ENCODE measurements at places on chromosomes 7 and 10.

GRCh38 chr10:117360016-117360415 is 15.2 kb downstream of the PDZD8 start:
- no peak for DNase-seq

GRCh38 chr7:139992353-139993044 is 70.3 kb downstream of the PARP12 start:
- DNase-seq: no peak

GRCh38 chr7:51013861-51014511 is 231.3 kb upstream of the GRB10 start:
- peak; percentile 44 for DNase-seq

- DNase-seq: no peak
Measured at GRCh38 chr7:157410831-157411556, 74.2 kb downstream of the DNAJB6 start.

DNA sequence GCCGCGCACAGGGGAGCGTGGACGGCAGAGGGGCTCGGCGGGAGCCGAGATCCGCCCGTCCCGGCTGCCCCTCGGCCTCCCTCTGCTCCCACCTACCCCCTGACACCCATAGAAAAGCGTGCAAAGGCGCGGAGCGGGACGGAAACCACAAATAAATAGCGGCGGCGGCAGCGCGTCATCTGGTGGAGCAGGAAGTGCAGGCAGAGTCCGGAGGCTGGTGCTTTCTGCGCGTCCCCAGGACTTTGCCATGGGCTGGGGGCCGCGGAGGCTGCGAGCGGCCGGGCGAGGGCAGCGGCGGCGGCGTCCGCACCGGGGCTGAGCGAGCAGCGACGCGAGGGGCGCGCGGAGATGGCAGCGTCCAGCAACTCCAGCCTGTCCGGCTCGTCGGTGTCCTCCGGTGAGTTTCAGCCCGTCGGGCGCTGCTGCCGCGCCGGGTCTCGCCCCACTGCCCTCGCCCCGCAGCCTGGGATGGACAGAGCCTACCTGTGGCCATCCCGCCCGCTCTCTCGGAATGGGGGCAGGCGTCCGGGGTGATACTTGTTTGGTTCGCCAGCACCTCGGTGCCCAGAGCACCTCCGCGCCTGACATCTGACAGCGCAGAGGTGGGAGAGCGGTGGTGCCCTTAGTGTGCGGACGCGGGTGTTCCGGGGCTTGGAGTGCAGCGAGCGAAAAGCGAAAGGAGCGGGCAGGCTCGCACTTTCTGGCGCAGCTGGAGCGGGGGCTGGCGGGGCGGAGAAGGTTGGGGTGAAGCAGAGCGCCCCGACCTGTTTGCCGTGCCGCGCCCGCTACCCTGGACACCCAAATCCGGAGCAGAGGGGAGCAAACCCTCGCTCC is at the start of gene CHN2:
TSS of gene CHN2 (plus strand) at position 182 of the 834 bp plus-strand sequence.
- DNase-seq: peak; percentile 66

- no peak for DNase-seq
Measured at GRCh38 chr10:110613341-110613995, 30.7 kb upstream of the RBM20 start.

DNA sequence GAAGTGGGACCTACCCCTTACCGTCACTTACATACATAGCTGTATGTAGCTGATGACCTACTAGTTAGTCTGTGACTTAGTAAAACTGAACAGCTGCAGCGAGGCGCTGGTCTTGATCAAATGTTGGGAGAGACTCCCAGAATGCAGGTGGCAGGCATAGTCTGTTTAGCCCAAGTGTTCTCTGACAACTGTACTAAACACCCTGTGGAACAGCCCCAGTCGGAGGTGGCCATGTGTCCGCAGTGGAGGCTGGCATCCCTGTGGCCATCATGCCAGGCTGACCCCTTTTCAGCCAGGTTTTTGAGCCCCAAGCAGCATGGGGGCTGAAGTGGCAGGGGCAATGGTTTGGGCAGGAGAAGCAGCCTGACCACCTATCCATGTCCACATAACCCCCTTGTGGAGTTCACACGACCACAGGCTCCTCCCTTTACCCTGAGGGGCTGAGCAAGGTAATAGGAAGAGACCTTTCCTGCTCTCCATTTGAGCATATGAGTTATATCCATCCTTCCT is 7.2 kb downstream of the ADCY1 start:
- no peak for DNase-seq

GRCh38 chr10:69828144-69828870 is 26.6 kb downstream of the COL13A1 start:
- no peak for DNase-seq

DNA sequence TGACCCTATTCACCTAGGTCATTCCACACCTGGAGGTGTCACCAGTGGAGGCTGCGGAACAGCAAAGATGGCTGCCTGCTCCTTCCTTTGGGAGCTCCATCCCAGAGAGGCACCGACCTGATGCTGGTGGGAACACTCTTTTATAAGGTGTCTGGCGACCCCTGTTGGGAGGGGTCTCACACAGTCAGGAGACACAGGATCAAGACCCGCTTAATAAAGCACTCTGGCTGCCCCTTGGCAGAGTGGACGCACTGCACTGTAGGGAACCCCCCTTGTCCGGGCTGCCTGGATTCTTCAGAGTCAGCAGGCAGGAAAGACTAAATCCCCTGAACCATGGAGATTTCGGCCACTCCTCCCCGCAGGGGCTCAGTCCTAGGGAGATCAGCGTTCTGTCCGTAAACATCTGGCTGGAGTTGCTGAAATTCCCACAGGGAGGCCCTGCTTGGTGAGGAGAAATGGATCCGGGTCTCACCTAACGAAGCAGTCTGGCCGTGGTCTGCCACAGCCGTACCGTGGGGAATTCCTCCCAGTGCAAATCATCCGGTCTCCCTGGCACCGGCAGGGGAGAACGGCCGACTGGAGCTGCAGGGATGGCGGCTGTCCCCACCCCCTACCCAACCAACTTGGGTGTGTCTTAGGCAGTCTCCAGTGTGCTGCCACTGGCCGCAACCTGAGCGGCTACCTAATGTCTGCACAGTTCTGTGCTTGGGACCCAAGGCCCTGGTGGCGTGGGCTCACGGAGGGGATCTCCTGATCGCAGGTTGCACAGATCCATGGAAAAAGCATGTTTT is 66.1 kb downstream of the LSMEM1 start:
- DNase-seq: no peak

GRCh38 chr7:121083790-121084251 is 95.3 kb downstream of the CPED1 start:
- no peak for DNase-seq

- no peak for DNase-seq
Measured at GRCh38 chr7:131012477-131013031, 278.5 kb upstream of the KLF14 start.

DNA sequence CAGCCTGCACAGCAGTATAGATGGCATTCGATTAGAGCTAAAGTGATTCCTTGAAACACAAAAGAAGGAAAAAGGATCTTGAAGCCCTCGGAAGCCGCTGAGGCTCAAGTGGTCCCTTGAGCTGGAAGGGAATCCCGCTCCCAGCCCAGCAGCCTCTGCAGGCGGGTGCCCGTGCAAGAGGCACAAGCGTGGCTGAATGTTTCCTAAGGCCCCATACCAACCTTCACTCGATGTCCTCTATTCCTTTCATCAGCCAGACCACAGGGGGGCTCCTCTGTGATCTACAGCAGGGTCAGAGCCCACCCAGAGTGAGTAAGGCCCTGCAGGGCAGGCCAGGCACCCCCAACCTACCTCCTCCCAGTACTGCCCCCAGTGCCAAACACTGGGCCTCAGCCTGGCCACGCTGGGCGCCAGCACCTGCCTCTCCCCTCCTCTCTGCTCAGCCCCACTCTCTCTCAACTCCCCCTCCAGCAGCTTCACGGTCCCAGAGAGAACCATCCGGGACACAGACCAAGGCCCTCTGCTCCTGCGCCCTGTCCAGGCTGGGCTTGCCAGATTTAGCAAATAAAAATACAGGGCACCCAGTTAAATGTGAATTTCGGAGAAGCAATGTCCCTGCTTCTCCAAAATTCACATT is 30.5 kb downstream of the EBF3 start:
- no peak for DNase-seq

GRCh38 chr10:16477757-16478156 is 40.9 kb downstream of the PTER start:
- no peak for DNase-seq

DNA sequence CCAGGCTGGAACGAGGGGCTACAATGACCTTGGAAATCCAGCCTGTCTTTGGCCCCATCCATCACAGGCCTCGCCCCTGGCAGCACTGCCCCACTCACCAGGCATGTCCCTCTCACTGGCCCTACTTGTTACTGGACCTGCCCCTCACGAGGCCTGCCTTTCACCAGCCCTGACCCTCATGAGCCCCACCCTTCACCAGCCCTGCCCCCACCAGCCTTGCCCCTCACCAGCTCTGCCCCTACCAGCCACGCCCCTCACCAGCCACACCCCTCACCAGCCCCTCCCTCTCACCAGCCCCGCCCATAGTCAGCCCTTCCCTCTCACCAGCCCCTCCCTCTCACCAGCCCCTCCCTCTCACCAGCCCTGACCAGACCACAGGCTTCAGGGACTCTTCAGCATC is 57.8 kb downstream of the COL26A1 start:
- DNase-seq: no peak

- no peak for DNase-seq
Measured at GRCh38 chr10:24351961-24352360, 143.0 kb downstream of the KIAA1217 start.

DNA sequence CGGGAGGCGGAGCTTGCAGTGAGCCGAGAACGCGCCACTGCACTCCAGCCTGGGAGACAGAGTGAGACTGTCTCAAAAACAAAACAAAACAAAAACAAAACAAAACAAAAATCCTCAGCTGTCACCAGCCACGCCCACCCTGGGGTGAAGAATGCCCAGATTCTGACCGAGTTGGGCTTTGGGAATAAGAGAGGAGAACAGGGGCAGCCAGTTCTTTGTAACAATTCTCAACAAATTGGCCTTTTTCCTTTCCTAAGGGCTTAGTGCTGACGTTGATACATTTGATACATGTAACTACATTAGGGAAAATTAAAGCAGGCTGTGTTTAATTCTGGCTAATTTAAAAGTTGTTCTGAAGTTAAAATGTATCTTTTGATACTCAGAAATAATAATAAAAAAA is 121.0 kb downstream of the EPC1 start:
- no peak for DNase-seq

GRCh38 chr7:7919449-7919945 is 49.1 kb upstream of the GLCCI1 start:
- no peak for DNase-seq

- no peak for DNase-seq
Measured at GRCh38 chr7:151570366-151570915, 50.7 kb upstream of the RHEB start.

DNA sequence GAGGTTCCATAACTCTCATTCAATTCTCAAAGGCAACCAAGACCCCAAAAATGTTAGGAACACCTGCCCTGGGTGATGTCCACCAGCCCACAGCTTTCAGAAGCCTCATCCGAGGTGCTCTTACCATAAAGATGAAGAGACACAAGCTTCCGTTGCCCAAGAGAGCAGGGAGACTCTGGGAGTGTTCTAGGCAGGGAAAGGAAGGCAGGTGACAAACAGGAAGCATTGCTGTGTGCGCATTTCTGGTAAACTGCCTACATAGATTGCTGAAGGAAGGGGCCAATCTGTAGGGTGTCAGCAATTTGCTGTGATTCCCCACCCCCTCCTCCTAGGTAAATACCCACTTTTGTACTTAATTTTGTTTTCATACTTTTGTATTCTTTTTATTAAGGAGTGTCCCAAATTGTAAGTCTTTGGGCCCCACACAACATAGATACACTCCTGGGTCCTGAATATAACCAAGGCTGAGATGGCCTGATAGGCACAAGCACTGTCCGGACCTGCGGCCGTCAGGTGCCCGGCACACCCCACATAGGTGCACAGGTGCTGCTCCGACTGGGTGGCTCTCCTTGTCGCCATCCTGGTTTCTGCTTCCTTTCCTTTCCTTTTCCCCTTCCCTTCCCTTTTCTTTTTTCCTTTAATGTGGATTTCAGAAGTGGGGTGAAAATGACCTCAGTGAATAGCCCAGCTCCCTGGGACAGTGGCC is 51.4 kb upstream of the SMNDC1 start:
- DNase-seq: no peak

DNA sequence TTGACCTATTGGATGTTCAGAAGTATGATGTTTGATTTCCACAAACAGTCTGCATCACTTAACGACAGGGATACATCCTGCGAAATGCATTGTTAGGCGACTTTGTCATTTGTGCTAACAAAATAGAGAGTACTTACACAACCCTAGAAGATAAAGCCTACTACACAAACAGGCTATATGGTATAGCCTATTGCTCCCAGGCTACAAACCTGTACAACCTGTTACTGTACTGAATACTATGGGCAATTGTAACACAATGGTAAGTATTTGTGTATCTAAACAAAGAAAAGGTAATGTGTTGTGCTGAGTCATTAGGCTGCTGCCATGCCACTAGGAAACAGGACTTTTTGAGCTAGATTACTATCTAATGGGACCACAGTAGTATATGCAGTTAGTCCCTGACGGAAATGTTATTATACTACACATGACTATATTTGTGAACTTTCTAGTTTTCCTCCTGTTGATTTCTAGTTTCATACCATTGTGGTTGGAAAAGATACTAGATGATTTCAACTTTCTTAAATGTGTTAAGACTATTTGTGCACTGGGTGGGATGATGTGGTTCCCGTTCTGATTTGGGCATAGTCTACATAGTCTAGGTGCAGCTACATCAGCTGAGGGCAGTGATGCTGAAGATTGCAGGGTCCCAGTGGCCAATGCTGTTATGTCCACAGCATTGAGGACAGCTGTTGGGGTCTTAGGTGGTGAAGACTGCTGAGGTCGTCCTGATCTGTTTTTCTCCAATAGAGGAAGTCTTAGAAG is 161.7 kb downstream of the HTR7 start:
- no peak for DNase-seq

DNA sequence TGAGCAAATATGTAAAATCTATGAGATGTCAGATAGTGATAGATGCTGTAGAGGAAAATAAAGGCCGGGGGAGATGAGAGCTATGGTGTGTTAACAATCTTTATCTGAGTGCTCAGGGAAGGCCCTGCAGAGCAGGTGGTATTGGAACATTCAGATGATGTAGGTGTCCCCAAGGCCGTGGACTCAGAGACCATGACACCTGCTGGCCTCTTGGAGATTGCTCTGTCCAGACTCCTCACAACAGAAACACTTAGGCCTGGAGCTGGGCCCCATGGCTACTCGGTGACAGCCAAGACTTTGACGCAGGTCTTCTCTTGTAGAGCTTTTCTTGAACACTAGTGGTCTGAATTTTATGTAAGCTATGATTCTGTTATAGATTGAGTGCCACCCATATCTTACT is 13.3 kb downstream of the AKR1E2 start:
- no peak for DNase-seq

- no peak for DNase-seq
Measured at GRCh38 chr10:120689777-120690529, 161.2 kb upstream of the WDR11 start.

- no peak for DNase-seq
Measured at GRCh38 chr10:2920168-2920567, 147.2 kb upstream of the PFKP start.

GRCh38 chr10:60448246-60448645 is 58.6 kb upstream of the ANK3 start:
- no peak for DNase-seq

DNA sequence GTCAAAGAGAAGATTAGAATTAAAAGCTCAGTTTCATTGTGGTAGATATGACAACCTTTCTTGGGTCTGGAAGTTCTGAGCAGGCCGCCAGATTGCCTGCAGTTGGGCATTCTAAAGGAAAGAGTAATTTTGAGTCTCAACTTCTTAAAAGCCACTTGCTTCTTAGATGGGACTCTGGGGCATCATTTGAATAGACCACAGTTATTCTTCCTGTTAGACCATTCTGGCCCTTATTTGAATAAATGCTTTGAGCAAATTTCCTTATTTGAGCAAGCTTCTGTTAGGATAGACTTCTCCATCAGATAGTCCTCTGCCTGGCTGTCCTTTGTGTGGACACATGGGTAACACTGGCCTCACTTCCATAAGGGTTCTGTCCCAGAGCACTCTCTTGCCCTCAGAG is 40.2 kb downstream of the SND1 start:
- DNase-seq: no peak

Measured in right atrium auricular region (tissue), 2 donors.